ENCODE measurements at places on chromosomes 6 and 20.

GRCh38 chr20:38021087-38021772 lies 12.0 kb downstream of the TTI1 start:
- DNase-seq: no peak

DNA sequence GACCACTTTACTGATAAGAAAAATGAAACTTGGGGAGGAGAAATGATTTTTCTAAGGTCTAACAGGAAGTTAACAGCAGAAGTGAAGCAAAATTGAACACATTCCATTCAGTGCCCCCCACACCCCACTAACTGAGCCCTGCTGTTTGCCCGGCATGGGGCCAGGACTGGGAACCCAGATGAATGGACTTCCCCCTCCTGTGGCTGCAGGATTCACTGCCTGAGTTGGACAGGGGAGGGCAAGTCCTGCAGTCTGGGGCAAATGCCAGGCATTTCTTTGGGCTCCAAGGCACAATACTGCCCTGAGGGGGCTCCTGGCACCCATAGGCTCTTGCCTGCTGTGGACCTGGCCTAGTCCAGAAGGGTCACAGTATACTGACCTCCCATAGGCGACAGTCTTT lies 28.3 kb downstream of the FYN start:
- DNase-seq: no peak

- no peak for DNase-seq
These were observed 91.0 kb downstream of the TBXT start for GRCh38 chr6:166076625-166077024.

DNA sequence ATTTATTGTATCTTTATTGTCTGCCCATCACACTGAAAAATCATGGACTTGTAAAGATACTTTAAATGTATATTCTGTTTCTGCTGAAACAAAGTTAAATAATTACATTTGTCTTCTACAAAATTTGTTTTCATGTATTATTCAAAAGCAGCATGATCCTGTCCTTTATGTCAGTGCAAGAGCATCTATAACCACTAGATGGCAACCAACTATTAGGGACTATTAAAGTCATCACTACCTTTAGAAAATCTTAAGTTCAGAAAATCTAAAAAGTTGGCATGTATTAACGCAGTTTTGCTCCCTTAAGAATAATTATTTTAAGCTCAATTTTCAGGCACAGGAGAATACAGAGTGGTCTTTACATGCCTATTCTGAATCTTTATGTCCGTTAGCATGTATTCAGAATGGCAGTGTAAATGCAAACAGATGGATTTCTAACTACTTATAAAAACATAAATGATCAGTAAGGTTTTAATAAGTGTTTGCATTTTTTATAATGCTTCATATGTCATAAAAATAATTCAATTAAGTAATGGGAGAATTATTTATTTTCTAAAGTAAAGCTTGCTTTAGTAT lies 17.8 kb downstream of the TMEM30A start:
- DNase-seq: peak; percentile 59

DNA sequence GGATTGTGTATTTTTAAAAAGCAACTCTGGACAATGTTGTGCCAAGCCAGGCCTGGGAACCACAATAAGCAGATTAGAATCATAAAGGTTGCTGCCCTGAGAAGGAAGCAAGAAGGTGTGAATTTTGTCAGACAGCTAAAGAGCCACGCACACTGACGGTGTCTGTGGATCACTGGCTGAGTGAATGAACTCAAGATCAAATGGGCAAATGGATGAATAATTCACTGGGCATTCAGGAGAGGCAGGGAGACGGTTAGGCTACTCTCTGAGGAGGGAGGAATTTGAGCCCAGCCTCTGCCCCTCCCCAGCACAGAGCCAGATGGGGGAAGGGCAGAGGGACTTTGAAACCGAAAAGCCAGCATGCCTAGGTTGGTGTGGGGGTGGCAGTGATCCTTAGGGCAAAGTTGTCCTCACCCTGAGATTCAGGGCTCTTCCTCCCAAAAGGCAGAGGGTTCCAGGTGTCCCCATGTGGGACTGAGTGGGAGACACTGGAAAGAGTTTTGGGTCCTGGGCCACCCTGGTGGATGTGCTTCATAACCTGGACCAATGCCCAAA lies 19.5 kb upstream of the SLC22A7 start:
- DNase-seq: no peak

GRCh38 chr6:127869772-127870404 lies 31.0 kb downstream of the THEMIS start:
- no peak for DNase-seq

- no peak for DNase-seq
These were observed 18.6 kb downstream of the ARMC12 start for GRCh38 chr6:35755278-35755924.

DNA sequence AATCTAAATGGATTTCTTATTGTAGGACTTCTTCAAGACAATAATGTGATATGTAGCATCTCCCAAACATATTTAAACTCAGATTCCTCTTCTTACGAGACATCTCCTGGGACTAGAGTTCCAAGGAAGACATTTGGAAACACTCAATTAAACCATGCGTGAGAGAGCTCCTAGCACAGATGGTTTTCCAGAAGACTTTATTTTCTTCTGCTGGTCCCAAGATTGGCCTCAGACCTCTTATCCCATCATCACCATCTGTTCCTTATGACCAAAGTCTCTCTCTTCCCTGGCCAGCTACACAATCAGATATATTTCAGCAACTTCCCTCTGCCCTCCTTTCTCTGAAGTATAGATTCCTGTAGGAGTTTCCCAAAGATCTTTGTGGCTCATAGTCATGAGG lies 93.2 kb upstream of the JARID2 start:
- no peak for DNase-seq

DNA sequence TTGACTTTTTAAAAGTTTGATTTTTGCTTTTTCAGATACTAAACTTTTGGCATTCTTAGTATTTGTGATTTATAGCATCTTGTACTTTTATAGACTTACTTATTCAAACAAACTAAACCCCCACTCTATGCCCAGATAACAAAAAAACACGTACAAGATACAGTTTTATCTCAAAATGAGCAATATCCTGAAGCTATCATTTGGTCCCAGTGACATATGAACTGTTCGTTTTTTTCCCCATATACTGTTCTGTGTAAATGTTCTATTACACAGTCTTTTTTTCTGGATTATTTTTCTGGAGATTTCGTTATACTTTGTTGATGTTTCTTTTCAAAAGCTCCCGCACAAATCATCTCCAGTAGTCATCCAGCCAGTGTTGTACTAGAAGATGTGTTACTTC lies 27.3 kb upstream of the SERINC3 start:
- DNase-seq: peak; percentile 35

DNA sequence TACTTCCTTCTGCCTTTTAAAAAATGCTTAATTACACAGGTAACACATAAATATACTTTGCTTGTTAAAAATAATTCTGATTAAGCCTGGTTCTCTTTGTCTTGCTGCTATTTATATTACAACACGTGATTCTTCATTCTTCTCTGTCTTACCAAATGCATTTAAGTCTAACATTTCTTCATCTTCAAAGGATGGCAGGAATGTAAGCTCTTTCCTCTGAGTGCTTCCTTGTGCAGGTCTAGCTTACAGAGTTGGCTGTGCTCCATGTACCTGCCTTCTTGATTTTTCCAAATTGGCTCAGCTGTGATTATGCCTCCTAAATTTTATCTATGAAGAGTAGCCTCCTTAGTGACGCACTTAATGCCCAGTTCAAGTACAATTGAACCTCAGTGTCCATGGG lies 44.4 kb downstream of the RNF144B start:
- DNase-seq: no peak

- no peak for DNase-seq
These were observed 263.9 kb downstream of the FARS2 start for GRCh38 chr6:5525209-5525608.

- no peak for DNase-seq
These were observed 1.7 kb downstream of the STX16 start for GRCh38 chr20:58652606-58653294.

- DNase-seq: no peak
These were observed 11.5 kb downstream of the PMEPA1 start for GRCh38 chr20:57698116-57698866.

DNA sequence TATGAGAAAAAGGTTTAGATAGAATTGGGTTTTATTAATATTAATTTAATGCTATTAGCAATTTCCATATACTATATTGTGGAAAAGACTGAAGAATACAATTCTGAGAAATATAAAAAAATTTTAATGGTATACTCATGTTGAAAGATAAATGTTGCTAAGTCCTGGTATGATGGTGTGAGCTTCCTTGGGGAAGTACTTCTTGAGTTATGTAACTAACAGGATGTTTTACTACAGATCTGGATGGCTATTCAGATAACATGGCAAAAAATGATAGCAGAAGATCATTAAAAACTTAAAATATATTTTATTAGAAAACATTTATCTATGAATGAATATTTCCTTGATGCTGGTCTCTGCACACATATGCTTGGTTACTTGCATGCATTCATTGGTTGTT lies 23.5 kb upstream of the CALHM6 start:
- DNase-seq: no peak

GRCh38 chr6:16766043-16766536 lies 4.8 kb upstream of the ATXN1 start:
- DNase-seq: no peak

DNA sequence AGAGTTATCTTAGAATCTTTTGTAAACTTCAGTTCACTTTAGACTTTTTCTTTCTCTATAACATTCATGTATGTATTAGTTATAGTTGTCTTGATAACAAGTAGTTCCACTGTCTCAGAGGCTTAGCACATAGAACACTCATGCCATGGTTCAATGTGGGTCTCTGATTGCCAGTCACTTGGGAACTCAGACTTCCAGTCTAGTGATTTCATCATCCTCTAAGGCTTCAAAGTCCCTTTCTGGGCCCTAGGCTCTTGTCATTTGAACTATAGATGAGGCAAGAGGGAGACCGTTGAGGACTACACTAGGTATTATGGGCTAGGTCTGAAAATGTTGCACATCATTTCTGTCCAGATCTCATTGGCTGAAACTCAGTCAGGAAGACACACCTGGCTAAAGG lies 8.4 kb upstream of the EEF1E1 start:
- DNase-seq: no peak

DNA sequence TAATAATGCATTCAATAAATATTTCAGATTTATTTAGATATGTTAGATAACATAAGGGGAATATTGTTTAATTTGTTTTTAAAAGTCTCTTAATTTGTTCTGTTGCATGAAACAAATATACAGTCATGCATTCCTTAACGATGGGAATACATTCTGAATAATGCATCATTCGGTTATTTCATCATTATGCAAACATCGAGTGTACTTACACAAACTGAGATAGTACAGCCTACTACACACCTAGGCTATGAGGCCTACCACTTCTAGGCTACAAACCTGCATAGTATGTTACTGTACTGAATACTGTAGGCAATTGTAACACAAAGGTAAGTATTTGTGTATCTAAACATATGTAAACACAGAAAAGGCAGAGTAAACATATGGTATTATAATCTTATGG lies 118.7 kb downstream of the EPHA7 start:
- DNase-seq: no peak

DNA sequence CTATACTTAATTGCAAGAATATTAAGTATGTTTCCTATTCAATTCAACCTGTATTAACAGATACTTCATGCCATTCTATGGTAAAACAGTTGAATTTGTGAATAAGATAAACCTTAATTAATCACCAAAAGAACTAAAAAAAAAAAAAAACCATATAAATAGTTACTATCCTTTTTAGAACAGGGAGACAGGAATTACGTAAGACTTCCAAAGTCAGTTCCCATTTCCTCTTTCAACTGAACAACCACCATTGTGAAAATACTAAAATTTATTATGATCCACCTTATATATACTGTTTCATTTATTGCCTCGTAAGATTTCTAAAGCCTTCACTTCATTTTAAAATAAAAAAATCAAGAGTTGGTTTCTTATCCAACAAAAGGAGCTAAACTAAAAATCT lies 9.4 kb downstream of the CCNC start:
- DNase-seq: no peak

- no peak for DNase-seq
These were observed 22.6 kb downstream of the NEDD9 start for GRCh38 chr6:11209906-11210305.

- DNase-seq: no peak
These were observed 146.7 kb downstream of the PLCB4 start for GRCh38 chr20:9215539-9215938.

DNA sequence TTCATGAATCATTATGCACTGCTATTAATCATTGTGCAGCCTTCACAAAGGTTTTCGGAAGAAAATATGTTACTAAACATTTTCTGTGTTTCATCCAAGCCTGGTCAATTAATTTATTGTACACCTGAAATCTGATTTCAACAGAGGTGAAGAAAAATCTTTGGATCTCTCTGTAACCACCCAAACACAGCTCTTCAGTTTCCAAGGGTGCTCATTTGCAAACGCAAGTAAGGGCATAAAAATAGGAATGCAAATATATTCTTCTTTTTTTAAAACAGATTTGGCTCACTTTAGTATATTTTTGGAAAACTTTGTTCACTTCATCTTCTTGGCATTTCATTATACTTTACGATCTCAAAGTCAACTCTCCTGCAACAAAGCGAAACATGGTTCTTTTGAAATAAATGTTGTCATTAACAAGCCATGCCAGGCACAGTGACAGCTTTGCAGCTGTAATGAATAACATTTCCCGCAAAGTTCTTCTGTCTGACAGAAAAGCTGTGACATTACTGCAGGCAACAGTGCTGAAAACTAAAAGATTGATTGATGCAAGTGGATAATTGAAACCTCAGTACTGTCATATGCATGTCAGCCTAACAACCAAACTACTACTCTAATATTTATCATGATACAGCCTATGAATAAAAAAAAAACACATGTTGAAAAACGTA lies 348.3 kb downstream of the FRK start:
- DNase-seq: no peak

DNA sequence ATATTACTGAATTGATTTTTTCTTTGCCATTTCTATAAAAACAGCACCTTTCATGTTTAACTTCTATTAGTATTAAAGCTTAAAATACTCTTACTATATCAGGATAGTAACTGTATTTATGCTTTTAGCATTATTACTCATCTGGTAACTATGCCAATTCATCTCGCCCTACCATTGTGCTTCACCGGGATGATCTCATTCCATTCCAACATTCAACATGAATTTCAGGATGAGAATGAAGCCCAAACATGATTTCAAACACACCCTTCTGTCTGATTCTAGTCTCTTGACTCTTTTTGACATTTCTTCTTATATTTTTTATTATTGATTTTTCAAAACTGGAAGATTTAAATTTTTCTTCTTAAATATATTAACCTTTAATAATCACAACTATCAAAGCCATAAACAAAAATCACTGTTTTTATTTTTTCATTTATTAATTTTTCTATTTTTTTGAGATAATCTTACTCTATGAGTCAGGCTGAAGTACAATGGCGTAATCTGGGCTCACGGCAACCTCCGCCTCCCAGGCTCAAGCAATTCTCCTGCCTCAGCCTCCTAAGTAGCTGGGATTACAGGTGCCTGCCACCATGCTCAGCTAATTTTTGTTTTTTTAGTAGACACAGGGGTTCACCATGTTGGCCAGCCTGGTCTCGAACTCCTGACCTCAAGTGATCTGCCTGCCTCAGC lies 46.7 kb downstream of the GJA1 start:
- DNase-seq: no peak

GRCh38 chr6:130680116-130680515 lies 147.1 kb upstream of the SMLR1 start:
- DNase-seq: no peak

Data from hematopoietic multipotent progenitor cell treated with erythropoietin and hydrocortisone succinate and interleukin-3 and kit ligand, for 17 days (in vitro differentiated cells).